ENCODE measurements at places on chromosomes 7 and 10. TPM values are rescaled to one million over a fixed set of nuclear protein-coding genes. Genes with fewer than 3 reads are reported as not detected.

TMEM139 gene
- total RNA-seq, result 0.51 TPM

GRCh38 chr7:107815254-107815882, 12.3 kb upstream of the SLC26A3 start:
- H3K27me3 ChIP-seq, result no peaks in the 10 kb centered on the region
- no peaks in the 10 kb centered on the region for H3K4me1 ChIP-seq
- H3K27ac ChIP-seq, result no peak overlapping the region
- H3K36me3 ChIP-seq, result no peaks in the 10 kb centered on the region
- H3K4me3 ChIP-seq, result no peak overlapping the region

DNA sequence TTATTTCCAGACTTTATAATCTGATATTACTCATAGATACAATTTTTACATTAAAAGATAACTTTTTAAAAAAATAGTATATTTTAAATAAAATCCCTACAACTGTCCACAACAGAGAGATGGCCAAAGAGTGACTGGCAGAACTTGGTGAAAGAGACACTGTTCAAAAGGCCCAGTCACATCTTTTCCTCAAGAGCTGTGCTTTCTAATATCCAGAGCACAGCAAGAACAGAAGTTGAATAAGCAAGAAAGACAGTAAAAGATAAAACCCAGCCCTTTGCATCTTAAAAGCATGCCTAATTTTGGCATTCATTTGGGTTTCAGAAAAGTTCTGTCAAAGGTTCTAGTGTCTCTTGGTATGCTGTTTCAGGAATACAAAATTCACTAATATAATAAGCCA, 6.9 kb downstream of the WASL start:
- no peak for DNase-seq
- H3K36me3 ChIP-seq, result no peaks in the 10 kb centered on the region
- H3K27ac ChIP-seq, result no peak overlapping the region
- H3K4me1 ChIP-seq, result peaks cover 33% of the 10 kb centered on the region

NPFFR1 gene
- 0.05 TPM for total RNA-seq

LIPN gene
- total RNA-seq, result 5.1 TPM

- H3K27me3 ChIP-seq, result no peaks in the 10 kb centered on the region
- DNase-seq, result peak; percentile 58
- peak within 1 kb of the TSS; percentile 82 for H3K4me3 ChIP-seq
- H3K27ac ChIP-seq, result peak within 1 kb of the TSS; percentile 68
- H3K36me3 ChIP-seq, result no peaks in the 10 kb centered on the region
These were observed at the start of gene ABCB1 for GRCh38 chr7:87600130-87601124. Gene ABCB1, minus strand, starts transcription at chr7:87600884. Its CDS starts 700 bp downstream, at chr7:87600184.

CEP55 gene
- total RNA-seq, result not detected

All from naive thymus-derived CD4-positive, alpha-beta T cell (primary cell).